ENCODE measurements at places on chromosomes 12 and 14. TPM values are rescaled to one million over a fixed set of nuclear protein-coding genes. Genes with fewer than 3 reads are reported as not detected.

DNA sequence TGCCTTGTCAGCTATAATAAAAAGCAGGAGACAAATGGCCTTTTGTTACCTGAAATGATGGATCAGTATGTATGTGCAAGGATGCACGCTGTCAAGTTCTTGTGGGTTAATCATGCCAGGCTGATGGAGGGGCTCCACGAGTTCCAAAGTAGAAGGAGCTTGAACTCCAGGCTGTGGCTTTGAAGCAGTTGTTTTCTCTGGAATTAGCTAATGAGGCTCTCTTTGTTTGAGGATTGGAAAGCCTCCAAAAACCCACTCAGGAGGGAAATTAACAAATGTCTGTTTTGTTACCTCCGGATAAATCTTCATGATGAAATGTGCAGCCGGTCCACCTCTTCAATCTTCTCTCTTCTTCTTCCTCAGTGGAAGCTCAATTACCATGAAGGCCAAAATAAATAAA lies 605.5 kb downstream of the DIO2 start:
- H3K4me1 ChIP-seq, result no peaks in the 10 kb centered on the region
- H3K4me3 ChIP-seq, result no peak overlapping the region
- H3K36me3 ChIP-seq, result no peaks in the 10 kb centered on the region
- no peak overlapping the region for H3K27ac ChIP-seq

DNA sequence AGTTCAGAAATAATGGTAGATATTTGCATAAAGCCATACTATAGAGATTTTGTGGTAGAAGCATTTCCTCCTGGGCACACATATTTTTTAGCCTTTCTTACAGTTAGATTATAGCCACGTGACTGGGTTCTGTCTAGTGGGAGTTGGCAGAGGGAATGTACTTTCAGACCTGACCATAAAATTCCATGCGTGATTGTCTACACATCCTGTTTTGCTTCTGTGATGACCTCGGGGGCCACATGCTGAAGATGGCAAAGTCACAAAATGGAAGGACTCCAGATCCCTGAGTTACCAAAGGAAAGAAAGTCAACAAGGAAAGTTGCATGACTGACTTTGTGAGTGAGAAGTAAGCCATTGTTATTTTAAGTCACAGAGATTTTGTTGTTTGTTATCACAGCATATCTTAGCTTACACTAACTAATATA lies 14.6 kb upstream of the MIA2 start:
- DNase-seq, result no peak
- H3K36me3 ChIP-seq, result no peaks in the 10 kb centered on the region
- no peak overlapping the region for H3K4me3 ChIP-seq

GRCh38 chr12:103742349-103742932 lies 98.6 kb downstream of the NT5DC3 start:
- DNase-seq, result peak; percentile 25
- peaks cover 4% of the 10 kb centered on the region for H3K27me3 ChIP-seq
- H3K4me3 ChIP-seq, result no peak overlapping the region
- no peaks in the 10 kb centered on the region for H3K4me1 ChIP-seq
- no peak overlapping the region for H3K27ac ChIP-seq

DNA sequence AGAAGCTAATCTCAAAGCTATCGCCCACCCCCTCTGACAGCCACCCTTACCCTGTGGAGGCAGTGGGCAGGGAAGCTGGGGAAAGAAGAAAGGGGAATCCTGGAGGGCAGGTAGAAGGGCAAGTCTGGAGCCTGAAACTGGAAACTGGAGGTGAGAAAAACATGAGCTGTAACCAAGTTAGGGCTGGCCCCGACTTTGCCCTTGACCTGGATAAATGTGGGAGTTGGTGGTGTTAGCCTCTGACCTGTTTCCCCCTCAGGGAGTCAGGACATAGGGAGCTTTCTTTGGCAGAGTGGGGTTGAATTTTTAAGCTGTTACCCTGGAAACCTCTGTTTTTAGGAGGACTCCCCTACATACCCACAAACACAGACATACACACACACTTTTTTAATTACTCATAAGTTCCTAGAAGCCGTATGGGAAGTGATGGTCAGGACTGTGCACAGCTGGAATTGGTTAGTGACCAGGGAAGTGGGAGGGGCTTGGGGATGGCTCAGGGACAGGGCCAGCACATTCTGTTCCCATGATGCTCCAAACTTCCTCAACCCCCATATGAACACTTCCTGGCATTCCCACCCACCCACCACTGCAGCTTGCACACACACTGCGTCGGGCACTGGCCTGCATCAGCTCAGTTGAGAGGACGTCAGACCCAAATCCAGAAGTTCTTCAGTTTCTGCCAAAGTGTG lies 5.0 kb upstream of the MMP19 start:
- H3K36me3 ChIP-seq, result no peaks in the 10 kb centered on the region
- no peaks in the 10 kb centered on the region for H3K27me3 ChIP-seq
- DNase-seq, result peak; percentile 100
- peak overlapping the region; percentile 99 for H3K27ac ChIP-seq

DNA sequence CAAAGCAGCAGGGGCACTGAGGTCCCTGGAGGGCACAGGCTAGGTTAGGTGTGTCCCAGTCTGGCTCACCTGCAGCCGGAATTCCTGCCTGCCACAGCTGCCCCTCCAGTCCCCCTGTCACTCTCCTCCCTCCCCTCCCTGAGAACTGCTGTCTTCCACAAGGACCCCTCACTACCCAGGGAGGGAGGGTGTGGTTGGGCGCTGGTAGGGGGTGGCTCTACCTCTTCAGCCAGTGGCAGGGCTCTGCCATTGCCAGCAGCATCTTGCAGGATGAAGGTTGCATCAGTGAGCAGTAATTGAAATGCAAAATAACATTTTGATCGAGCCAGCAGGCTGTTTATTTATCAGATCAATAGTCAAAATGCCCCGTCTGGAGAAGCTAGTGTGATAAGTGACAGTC lies 45.7 kb downstream of the ESRRB start:
- H3K27ac ChIP-seq, result no peak overlapping the region
- H3K36me3 ChIP-seq, result no peaks in the 10 kb centered on the region
- no peak overlapping the region for H3K4me3 ChIP-seq
- no peak for DNase-seq
- H3K27me3 ChIP-seq, result no peaks in the 10 kb centered on the region

SPRYD4 gene
- 1.7 TPM for total RNA-seq

DNA sequence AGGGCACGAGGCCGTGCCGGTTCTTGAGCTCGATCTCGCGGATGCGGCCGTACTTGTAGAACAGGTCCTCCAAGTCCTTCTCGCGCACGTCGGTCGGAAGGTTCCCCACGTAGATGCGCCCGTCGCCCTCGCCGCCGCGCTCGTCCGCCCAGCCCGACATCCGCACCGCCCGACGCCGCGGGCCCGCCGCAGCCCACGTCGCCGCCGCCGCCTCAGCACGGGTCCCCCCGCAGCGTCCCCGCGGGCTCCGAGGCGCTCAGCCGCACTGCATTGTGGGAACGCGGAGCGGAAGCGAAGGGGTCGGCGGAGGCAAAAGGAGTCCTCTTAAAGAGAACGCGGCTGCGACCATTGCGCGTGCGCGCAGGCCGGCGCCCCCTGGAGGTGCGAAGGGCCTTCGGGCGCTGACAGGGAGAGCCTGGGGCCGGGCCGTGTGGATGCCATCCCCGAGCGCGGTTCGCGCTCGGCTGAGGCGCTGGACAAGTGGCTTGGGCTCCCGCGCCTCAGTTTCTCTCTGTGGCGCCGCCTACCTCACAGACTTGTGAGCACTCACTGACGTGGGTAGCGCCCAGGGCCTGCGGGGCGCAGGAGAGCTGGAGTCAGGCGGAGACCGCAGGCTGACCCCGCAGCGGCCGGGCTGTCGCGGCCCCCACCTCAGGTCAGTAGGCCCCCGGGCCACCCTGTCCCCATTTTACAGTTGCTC lies at the start of gene SRSF9:
Gene SRSF9, minus strand, starts transcription at position 299 of the 700 bp plus-strand sequence. Its CDS starts 139 bp downstream, at position 160.
- H3K36me3 ChIP-seq, result peaks cover 3% of the 10 kb centered on the region
- H3K4me1 ChIP-seq, result peaks cover 6% of the 10 kb centered on the region
- H3K27ac ChIP-seq, result peak within 1 kb of the TSS; percentile 76
- peak; percentile 95 for DNase-seq
- H3K4me3 ChIP-seq, result peak within 1 kb of the TSS; percentile 89

- H3K4me1 ChIP-seq, result no peaks in the 10 kb centered on the region
- no peak overlapping the region for H3K4me3 ChIP-seq
- H3K36me3 ChIP-seq, result peaks cover 3% of the 10 kb centered on the region
- no peak overlapping the region for H3K27ac ChIP-seq
- DNase-seq, result peak; percentile 41
These were observed 32.6 kb downstream of the COCH start for GRCh38 chr14:30906752-30907658.

GRCh38 chr12:26319511-26319910 lies 124.1 kb downstream of the SSPN start:
- H3K4me3 ChIP-seq, result no peak overlapping the region
- H3K4me1 ChIP-seq, result peaks cover 9% of the 10 kb centered on the region
- H3K27me3 ChIP-seq, result no peaks in the 10 kb centered on the region
- peak; percentile 96 for DNase-seq
